ENCODE measurements at places on chromosomes 13 and 19.

- no peak for DNase-seq
These were observed 21.7 kb upstream of the KATNAL1 start for GRCh38 chr13:30329009-30329585.

GRCh38 chr13:72448082-72448481 lies 279.3 kb downstream of the MZT1 start:
- no peak for DNase-seq

GRCh38 chr13:98461486-98462240 lies 115.2 kb downstream of the STK24 start:
- no peak for DNase-seq

- DNase-seq: no peak
These were observed 13.7 kb upstream of the LRCH1 start for GRCh38 chr13:46539231-46539630.

DNA sequence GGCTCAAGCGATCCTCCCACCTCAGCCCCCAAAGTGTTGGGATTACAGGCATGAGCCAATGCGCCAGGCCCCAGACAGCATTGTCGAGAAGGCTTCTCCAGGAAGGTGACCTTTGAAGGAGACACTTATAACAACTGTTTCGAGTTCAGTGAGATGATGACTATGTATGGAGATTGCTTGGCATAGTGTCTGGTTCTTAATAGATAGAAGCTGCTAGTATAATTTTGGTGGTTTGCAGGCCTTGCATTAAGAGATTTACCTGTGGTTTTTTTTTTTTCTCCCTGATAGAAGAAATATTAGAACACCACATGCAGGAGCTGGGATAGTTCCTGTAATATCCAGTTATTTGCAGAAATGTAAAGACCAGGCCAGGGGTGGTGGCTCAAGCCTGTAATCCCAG lies 3.7 kb downstream of the MARCHF2 start:
- DNase-seq: no peak

DNA sequence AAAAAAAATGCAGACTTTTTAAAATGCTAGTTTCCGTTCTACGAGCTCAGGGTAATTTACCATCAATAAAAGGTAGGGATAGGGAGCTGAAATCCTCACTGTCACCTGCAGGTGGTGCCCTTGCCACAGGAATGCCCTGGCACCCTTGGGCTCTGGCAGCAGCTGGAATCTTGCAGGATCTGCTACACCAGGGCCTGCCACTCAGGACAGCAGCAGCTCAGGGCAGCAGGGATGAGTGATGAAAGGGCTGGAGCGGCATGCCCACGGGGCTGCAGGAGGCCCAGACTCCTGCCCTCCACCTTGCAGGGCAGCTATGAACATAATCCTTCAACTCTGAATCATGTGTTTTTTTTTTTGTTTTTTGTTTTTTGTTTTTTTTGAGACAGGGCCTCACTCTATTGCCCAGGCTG lies 54.0 kb downstream of the GNG7 start:
- DNase-seq: peak; percentile 85

- no peak for DNase-seq
These were observed 38.8 kb downstream of the ARHGEF7 start for GRCh38 chr13:111153977-111154332.

All from activated T-cell treated with anti-CD3 and anti-CD28 coated beads, Interleukin-2, amount 50 U/mL, for 24 hours (primary cell).